Activated CD4-positive, alpha-beta T cell treated with anti-CD3 and anti-CD28 coated beads for 4 hours (primary cell): ENCODE measurements at places on chromosomes 12 and 14.

- no peak for DNase-seq
These were observed 79.1 kb upstream of the BCL2L14 start for GRCh38 chr12:11991604-11992003.

DNA sequence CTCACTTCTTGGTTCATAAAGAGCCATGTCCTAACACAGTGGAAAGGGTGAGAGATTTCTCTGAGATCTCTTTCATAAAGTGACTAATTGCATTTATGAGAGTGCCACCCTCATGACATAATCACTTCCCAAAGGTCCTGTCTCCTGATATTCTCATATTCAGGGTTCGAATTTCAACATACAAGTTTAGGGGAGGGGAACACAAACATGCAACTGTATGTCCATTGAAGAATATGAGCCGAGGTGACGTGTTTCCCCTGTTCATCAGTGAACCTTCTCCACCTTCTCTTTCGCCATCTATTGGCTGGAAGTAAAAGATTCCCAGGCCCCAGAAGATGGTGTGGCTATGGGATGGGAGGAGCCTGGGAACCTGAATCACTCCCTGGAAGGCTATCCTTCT is 354.2 kb upstream of the ATP2B1 start:
- DNase-seq = no peak

DNA sequence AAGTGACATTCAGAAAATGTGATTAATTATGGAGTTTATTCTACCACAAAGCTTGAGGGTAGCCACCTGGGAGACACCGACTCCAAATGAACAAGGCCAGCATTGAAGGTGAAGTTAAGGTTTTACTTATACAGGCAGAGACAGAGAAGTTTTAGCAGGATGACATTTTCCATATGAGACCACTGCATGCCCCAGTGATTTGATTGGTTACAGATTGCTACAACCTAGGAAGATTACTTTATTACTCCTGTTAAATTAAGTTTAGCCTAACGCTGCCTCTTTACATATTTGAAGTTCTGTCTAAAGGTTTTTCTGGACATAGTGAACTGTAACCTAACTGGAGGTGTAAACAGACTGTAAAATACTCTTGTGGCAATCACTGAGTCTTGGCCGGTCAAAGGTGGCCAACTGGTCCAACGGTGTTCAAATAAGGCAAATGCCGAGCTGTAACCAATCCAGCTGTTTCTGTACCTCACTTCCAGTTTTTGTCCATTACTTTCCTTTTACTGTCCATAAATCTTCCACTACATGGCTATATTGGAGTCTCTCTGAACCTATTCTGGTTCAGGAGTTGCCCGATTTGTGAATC is 57.2 kb downstream of the RIN3 start:
- no peak for DNase-seq

GRCh38 chr14:91649930-91650329 is 82.0 kb downstream of the CATSPERB start:
- peak; percentile 28 for DNase-seq

DNA sequence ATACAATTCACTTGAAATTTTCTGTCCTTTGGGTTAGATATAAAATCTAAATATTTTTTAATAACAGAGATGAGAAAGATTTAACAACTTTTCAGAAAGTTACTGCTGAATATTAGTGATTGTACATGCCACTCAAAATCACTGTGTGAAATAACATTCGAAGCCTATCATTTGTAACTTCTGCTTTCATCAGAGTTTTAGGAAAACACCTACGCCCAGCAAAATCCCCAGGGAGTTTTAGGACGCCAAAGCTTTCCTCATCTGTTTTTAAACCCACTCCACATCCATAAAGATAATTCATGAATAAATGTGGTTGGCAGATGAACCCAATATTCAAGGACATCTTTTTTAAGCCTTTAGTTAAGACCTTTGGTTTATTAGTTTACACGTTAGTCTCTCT is 23.9 kb downstream of the TC2N start:
- DNase-seq = no peak
